ENCODE measurements at places on chromosomes 4 and X.

GRCh38 chr4:5955201-5955821, 62.4 kb upstream of the CRMP1 start:
- no peak for DNase-seq

DNA sequence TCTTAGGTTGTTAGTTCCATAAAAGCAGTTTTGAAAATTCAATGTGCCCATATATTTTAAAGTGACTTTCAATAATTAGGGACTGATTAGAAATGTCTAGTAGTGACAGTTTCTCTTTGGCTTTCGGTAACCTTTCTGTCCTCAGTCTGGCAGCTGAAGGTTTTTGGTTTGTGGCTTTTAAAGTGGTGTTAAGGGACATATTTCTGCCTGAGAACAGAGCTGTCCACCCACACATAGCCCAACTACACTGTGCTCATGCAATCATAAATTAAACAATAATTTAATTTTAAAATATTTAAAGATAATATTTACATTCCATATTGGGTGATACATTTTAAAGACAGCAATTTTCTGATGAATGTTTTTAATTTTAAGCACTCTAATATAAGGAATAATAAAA, 335.0 kb upstream of the TENM3 start:
- DNase-seq, result no peak

- peak; percentile 14 for DNase-seq
These were observed 3.5 kb upstream of the VMA21 start for GRCh38 chrX:151393514-151393913.

GRCh38 chr4:106796876-106797275, 239.2 kb downstream of the DKK2 start:
- no peak for DNase-seq

- DNase-seq, result no peak
These were observed 116.2 kb upstream of the DCLK2 start for GRCh38 chr4:149961876-149962597.

DNA sequence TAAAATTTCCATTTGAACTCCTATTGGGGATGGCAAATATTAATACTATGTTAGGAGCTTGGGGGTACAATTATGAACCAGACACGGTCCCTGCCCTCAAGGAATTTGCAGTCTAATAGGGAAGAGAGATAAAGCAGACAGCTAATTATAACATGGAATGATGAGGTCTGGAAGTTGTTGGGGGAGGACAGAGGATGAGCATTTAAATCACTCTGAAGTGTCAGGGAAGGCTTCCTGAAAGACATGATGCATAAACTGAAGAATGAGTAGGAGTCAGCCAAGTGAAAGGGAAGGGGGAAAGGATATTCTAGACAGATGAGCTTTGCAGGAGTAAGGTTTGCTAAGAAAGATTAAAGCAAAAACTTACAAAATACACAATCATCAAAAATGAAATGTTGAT, 15.9 kb downstream of the PLAC1 start:
- DNase-seq, result no peak

GRCh38 chr4:61638591-61638990, 438.5 kb downstream of the ADGRL3 start:
- no peak for DNase-seq

DNA sequence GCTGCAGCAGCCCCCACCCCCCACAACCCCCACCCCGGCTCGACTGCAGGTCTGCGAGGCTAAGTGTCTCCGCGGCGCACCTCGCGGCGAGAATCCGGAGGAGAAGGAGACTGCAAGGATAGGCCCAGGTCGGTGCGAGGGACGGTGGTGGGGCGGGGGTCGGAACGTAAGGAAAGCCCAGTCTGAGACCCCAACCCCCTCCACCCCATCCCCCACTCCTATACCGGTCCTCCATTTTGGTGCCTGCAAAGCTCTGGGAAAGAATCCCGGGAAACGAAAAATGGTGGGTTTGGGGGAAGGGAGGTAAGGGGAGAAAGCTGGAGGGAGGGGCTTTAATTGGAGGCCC, 614 bp downstream of the BEX3 start:
- DNase-seq, result no peak

DNA sequence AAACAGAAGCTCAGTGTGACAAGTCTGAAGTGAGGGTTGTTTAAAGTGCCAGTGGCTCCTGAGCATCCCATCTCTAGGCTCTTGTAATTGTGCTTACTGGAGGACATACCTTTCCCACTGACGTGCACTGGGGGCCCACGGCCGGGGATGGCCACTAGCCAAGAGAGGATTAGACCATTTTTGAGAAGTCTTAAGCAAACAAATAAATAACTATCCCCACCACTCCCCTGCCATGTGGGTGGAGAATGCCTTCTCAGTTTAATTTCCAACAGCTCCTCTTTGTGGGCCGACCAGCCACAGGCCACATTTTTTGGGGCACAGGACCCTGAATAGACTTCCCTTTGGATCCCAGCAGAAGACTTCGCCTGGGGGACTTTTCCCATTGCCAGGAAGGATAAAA, 125.0 kb upstream of the MSX1 start:
- no peak for DNase-seq

- no peak for DNase-seq
These were observed 12.0 kb downstream of the ATP8A1 start for GRCh38 chr4:42644897-42645296.
